ENCODE measurements at places on chromosomes 11 and 22.

DNA sequence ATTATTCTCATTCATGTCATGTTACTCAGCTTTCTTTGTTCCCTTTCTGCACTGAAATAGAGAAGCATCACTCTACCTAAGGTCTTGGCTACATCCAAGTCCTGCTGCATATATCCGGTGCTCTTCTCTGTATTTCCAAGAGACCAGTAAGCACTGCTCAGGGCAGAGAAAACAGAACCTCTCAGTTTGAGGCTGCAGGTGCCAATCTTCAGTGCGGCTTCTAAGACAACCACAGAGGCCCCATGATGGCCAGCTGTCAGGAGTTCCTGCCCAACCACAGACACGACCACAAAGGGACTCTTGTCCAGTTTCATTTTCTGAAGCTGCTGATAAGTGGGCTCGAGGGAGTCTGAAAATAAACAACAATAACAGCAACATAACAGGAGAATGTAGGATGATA lies 378.4 kb upstream of the PITPNB start:
- no peak for DNase-seq

DNA sequence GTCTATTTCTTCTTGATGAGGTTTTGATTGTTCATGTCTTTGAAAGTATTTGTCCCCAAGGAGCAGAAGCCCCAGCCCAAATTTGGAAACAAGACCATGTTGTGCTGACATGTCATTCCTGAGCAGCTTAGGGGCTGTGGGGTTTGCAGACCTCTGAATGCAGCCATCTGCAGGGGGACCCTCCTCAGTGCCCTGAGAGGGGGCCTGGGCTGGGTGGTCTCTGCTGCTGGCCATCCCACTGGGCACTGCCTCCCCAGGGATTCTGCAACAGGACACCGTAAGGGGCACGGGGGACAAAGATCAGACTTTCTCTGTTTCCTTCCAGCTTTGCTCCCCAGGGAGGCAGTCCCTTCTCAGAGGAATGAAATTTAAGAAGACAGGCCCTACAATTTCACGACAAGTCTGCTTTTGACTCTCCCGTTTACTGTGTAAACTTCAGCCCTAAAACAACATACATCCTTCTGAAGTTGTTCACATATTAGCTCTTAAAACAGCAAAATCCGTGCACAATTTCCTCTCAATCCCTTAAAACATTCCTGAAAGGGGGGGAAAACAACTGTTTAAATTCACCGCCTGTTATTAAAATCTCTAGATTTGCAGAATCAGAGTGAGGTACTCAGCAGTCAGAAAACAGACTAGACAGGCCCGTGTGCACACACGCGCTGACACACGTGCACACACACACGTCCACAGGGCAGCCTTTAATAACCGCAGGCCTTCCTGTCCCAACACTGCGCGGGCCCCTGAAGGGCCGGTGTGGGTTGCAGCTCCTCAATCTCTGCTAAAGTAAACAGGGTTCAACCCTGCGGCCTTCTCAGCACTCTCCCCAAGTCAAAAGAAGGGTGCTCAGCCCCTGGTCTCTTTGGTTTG lies 109.8 kb downstream of the KCNQ1 start:
- DNase-seq, result no peak

DNA sequence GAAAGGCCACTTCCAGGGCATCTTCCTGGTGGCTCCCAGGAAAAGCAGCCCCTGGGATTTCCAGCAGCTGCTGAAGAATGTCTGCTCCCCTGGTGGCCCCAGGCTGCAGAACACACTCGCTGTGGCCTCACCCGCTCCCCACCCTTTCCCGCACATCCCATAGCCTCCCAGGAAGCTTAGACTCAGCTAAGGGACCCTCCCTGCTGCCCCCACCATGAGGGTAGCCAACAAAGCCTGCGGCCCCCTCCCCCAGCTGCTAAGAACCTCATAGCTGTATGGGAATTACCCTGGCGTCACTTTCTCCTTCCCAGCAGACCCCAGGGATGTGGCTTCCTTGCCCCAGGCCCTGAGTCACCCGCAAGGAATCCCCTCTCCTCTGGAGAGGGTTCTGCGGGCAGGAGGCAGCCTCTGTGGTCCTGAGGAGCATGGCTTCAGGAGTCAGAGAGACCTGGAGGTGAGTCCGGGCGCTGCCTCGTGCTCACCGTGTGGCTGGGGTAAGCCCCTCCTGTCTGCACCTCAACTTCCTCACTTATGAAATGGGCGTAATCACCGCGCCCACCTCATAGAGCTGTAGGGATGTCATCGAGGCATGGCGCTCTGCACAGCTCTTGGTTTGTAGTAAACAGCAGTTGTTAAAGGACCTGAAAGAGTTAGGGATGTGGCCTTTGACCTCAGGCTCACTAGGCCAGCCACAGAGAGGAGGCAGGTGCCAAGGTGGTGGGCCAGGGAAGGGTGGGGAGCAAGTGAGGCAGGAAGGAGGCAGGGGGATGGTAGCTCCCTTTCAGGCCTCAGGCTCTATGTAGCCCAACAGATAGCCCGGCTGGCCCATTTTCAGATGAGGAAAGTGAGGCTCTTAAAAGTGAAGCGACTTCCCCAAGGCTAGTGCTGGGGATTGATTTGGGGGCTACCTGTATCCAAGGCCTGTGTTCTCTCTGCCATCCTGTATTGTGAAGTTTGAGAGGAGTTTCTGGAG lies 71.2 kb downstream of the LRRC32 start:
- no peak for DNase-seq

DNA sequence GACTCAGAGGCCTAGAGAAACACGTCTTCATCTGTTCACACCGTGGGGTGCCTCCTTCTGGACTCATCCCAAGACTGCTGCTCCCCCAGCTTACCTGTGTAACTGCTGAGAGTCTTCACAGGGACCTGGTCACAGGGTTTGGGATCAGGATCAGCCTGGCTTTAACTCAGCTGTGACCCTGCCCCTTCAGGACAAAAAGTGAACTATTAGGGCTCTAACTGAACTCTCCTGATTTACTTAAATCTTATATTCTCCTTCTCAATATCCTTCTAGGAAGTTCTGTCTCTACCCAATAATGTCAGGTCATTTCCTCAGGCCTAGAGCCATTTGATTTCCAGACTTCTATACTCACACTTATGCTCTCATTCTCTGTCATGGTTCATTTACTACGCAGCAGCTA lies 108.4 kb downstream of the ZNF280B start:
- DNase-seq, result no peak

GRCh38 chr11:88103337-88104206 lies 71.7 kb downstream of the RAB38 start:
- peak; percentile 44 for DNase-seq

DNA sequence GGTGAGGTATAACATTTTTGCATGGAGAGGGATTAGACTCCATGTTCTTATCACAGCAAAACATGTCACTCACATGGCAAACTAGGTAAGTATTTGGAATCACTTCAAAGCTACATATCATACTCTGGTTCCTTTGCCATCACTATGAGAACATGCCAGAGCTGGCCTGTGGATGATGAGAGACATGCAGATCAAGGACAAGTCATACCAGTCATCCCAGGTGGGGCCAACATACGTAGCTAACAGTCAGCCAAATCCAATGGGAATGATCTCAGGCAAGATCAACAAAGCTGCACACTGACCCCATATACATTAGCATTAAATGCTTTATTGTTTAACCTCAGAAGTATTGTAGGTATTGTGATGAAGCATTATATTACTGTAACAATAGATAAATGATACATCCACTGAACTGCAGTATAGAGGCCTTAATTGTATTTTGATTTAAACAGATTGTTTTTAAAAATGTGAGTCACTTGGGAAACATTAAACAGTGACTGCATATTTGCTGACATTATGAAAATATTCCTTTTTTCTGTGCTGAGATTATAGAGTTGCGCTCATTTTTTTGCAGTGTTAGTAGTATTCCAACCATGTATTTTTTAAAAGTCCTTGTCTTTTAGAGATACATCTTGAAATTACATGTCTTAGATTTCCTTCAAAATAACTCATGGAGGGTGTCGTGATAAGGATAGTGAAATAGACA lies 37.3 kb upstream of the ARL14EP start:
- no peak for DNase-seq

DNA sequence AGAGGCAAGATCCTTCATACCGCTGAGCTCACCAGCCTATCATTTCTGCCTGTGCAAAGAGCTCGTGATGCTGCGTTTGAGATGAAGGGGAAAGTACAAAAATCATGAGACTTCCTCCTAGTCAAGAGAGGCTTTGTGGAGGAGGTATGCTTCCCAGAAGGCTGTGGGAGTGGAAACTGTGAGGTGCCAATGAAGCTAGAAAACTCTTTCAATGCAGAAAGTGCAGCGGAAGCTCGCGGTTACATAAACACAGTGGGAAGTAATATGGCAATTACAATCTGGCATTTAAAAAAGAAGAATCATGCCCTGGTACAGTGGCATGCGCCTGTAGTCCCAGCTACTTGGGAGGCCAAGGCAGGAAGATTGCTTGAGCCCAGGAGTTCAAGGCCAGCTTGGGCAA lies 134.8 kb downstream of the EHF start:
- no peak for DNase-seq

- no peak for DNase-seq
These were observed 25.7 kb upstream of the CTR9 start for GRCh38 chr11:10725114-10725906.

GRCh38 chr22:22865311-22866072 lies 22.1 kb upstream of the IGLL5 start:
- no peak for DNase-seq

- no peak for DNase-seq
These were observed 197.2 kb upstream of the ANO3 start for GRCh38 chr11:26134481-26135355.

GRCh38 chr22:43819421-43819921 lies 7.4 kb upstream of the EFCAB6 start:
- no peak for DNase-seq

GRCh38 chr11:1205987-1206331 lies 16.9 kb upstream of the MUC5B start:
- DNase-seq, result no peak

GRCh38 chr11:100459811-100460210 lies 227.3 kb upstream of the ARHGAP42 start:
- no peak for DNase-seq

Data from NCI-H446 (cell line).